ENCODE measurements at places on chromosomes 2 and 18.

DNA sequence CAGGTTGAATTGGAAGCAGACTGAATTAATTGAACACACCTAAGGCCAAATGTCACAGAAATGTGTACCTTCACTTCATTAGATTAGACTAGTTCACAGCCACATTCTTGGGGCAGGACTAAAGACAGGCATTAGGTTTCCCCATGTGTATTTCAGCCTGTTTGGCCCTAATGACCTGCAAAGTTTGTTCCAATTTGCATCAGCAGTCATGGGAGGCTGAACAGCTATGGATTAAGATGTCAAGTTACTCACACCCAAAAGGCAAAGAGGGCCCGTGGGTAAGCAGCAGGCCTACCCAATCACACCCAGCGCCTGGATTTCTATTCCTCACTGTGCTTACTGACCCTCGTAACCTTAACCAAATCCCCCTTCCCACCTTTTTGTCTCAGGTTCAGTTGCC lies 99.6 kb upstream of the RIOK3 start:
- DNase-seq, result no peak

- DNase-seq, result no peak
Observed at GRCh38 chr18:68734308-68734707, 19.4 kb upstream of the TMX3 start.

DNA sequence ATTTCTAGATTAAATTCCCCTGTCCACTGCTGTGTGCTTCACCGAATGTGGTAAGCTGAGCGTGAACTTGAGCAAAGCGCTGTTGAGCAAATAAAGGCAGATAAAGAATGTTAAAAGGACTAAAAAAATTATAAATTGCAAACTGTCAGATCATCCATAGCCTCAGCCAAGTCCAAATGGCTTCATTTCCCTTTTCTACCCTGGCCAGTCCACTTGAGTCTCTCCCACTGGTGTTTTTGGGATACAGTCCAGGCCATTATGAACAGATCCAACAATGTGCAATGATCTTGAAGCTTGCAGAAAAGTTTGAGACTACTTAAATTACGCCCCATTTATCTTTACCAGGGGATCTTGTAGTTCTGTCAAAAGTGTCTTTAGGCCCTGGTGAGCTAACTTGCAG lies 254.6 kb upstream of the PIK3C3 start:
- DNase-seq, result no peak

DNA sequence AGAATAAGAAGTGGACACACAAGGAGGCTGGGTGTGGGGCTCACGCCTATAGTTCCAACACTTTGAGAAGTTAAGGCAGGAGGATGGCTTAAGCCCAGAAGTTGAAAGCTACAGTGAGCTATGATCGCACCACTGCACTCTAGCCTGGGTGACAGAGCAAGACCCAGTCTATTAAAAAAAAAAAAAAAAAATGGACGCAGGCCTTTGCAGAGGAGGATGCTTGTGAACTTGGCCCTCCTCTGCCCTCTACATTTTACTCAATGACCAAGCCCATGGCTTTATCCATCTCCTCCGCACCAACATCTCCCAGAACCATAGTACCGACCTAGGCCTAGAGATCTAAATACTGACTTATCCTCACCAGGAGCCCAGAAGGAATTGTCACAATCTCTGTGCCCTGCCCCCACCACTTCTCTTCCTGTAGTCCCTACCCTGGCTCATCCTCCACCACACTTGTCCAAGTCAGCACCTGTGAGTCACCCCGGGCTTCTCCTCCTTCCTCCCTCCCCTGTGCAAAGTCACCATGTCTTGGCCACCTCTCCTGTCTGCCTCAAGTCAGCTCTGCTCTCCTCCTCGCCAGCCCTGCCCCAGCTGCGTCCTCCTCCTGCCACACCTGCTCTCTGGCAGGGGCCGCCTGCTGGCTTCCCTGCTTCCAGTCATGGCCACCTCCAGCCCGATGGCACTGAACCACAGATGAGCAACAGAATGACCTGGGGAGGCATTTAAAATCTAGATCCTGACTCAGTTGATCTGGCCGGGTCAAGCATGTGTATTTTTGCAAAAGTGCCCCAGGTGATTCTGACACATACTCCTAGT lies 35.8 kb upstream of the ASPRV1 start:
- DNase-seq, result no peak

DNA sequence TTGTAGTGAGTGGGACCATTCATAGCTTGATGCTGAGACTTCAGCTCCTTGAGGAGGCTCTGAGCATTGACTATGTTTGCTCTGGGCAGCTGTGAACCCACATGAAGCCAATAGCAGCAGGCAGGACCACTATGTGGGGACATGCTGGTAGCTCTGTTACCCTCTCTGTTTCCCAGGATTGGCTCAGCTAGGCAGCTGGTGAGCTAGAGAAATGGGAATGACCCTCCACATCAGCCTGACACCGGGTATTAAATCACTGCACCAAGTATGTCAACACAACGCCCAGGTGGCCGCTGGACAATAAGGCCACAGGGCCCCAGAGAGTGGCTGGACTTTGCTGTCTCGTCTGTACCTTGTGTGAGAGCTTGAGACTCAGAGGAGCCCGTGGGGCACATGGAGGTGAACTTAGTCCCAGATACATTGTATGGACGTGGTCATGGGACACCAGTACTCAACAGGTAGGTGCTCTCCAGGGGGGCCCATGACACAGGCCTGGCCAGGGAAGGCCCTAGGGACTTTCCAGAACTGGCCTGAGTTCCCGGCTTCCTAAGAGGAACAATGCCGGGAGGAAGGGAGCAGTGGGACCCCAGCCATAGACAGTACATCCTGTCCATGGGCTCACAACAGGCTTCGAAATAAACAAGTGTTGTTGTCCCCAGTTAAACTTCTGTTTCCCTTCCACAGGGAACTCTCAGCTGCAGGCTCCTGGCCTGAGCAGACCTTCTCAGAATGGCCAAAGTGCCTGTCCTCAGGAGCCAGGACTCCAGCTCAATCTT lies 35.2 kb downstream of the HS1BP3 start:
- DNase-seq, result no peak

DNA sequence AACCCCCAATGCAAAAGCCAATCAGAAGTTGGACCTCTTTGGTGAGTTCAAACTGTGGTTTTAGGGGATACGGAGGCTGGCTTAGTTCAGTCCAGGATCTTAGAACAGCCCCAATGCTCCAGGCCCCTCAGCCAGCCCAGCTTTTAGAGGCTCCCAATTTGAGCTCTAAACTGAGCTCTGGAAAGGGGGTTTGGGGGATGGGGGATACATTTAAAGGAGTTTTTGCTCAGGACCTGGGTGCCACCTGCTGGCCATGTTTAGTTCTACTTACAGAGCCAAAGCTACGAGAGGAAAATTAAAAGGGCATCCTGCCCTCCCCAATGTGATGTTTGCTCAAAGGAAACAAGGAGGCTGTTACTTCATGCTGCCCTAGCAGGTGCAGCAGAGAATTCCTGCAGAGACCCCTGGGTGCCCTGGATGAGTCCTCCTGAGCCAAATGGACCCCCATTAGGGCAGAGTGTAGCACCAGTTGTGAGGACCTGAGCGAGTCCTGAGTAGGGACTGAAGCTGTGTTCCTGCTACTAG lies 15.9 kb upstream of the TMEM214 start:
- peak; percentile 33 for DNase-seq

DNA sequence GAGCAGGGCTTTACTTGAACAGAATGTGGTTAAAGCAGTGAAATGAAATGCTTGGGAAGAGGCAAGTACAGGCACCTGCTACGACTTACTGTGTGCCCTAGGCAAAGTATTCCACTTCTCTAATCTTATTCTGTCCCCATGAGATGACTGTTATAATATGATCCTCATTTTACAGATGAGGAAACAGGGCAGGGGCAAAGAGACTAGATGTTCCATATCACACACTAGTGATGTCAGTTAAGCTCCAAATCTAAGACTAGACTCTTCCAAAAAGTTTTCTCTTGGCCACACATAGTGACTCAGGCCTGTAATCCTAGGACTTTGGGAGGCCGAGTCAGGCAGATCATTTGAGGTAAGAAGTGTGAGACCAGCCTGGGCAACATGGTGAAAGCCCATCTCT lies 235.0 kb downstream of the SETBP1 start:
- no peak for DNase-seq

GRCh38 chr18:26618135-26618534 lies 69.8 kb upstream of the KCTD1 start:
- no peak for DNase-seq

DNA sequence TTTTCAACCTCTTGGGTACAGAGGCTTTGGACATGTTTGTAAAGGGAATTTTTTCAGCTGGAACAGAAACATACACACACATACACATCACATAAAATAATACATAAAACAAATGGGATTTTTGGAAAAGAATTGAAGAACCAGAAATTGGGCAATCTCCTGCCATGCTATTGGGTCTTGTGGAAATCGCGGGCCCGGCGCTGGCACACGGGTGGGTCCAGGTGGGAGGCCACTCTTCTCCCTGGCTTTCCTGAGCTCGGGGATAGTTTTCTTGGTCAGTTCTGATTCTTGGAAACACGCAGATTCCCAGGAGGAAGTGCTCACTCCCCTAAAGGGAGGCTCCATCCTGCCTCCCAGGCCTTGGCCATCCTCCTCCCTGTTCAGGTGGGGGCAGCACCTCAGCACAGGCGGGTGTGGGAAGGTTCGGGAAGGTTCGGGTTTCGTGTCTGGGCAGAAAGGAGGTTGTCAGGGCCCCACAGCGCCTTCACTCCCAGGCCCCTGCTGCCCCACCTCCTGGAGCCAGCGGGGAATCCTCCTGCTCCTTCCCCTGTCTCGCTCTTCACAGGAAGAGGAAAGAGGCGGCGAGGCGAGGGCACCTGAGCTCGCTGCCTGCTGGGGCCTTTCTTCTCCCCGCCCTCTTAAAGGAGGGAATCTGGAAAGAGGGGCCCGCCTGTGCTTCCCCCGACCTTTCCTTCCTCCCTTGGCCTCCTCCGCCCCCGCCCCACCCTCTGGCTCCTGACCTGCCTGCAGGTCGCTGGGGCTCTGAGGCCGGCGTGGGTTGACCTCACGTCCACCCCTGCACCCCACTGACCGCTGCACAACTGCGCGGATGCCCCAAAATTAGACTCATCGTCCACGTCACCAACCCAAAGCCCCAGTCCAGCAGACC lies 97.8 kb upstream of the PXDN start:
- DNase-seq, result no peak

GRCh38 chr2:113081488-113082210 lies 13.9 kb downstream of the IL1F10 start:
- DNase-seq, result no peak

DNA sequence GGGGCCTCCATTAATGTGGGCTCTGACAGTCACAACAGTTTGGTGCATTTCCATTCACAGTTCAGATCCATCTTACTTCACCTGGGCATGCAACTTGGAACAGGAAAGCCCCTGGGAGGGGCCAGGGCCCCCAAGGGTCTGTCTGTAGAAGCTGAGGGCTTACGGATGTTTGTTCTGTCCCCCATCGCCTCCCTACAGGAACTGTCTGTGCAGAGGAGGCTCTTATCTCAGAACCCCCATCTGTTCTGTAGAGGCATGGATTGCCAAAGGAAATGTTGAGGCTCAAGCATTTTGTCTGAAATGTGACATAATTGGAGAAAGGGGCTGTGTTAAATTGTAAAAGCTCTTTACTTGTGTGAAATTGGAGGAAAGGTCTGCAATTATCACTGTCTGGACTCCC lies 334.3 kb downstream of the CLIP4 start:
- DNase-seq, result no peak

DNA sequence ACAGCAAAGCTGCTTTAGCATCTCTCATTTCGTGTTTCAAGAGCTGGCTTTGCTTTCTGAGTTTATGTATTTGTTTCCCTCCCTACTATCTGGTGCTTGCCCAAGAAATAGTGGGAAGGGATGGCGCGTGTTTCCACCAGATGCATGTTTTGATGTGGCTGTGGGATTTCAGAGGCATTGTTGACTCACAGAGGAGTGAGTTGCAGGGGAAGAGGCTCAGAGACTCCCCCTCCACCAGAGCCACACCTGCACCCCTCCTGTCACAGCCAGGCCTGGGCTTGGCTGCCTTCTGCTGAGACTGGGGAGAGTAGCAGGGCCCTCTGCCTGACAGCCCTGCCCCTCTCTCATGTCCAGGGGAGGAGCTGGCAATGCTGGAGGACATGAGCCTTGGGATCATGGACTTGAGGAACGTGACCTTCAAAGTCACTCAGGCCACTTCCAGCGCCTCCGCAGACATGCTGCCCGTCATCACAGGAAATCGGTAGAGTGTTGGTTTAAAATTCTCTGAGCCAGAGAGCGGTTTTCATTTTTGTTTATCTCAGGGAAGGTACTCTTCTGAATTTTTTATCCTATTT lies 42.9 kb downstream of the COA5 start:
- DNase-seq, result no peak

DNA sequence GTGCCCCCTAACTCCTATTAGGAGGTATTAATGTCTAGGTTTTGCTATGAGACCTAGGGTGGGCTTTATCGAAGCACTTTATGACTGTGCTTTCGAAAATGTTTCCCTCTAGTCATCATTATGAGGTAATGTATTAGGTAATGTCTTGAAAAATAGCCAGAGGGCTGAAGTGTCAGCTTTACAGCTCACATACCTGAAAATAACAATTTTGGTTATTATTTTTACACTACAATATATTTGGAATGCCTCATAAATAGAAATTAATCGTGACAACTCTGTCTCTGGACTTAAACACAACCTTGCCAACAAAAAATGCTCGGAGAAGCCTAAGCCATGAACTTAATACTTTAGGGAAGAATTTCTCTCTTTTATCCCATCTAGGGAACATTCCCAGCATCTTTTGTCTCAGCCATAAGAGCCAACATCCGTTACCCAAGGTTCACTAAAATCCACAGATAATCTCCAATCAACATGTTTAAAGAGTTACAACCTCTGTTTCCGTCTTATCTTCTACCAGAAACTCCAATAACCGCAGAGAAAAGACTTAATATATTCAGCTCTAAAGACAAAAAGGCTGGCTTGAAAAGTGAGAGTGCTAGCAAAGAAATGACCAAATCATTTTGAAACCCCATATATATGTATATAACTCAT lies 130.9 kb upstream of the RND3 start:
- no peak for DNase-seq

DNA sequence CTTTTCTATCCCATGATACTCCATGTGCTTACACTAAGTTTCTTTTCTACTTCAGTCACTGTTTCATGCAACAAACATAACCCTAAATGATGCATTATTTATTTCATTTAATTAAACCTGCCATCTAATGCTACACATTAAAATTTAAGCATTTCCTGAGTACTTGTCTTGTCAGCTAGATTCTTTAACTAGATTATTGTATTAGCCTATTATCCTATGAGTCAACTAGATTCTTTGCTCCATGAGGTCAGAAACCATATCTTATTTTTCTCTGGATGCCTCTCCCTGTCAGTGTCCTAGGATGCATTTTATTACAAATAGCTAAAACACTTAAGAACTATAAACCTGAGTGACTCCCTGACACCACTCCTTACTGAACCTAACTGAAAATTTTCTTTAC lies 652.4 kb downstream of the SLC4A3 start:
- no peak for DNase-seq

DNA sequence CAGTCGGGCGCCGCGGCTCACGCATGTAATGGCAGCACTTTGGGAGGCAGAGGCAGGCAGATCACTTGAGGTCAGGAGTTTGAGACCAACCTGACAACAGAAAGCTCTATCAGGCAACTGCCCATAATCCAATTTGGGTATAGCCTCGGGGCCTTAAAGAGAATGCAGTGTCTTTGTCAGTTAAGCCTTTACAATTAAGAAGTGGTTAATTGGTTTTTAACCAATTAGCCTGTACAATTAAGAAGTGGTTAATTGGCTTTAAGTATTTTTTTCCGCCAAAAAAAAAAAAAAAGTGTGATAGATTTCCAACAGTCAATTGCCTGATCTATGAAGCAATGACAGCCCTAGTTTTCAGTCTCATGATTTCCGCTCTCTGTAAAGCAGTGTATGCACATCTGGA lies 74.6 kb upstream of the NARS1 start:
- no peak for DNase-seq
